ENCODE measurements at places on chromosomes 6 and 20.

- DNase-seq, result no peak
Observed at GRCh38 chr6:75147512-75147911, 58.3 kb downstream of the COL12A1 start.

DNA sequence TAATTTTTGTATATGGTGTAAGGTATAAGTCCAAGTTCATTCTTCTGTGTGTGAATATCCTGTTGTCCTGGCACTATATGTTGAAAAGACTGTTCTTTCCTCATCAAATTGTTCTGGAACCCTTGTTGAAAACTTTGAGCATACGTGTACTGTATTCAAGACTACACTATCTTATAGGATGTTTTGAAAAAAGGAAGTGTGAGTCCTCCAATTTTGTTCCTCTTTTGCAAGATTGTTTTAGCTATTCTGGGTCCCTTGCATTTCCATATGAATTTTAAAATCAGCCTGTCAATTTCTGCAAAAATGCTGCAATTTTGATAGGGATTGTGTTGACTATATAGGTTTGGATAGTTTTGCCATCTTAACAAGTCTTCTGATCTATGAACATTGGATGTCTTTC is 195.2 kb downstream of the BACH2 start:
- no peak for DNase-seq

DNA sequence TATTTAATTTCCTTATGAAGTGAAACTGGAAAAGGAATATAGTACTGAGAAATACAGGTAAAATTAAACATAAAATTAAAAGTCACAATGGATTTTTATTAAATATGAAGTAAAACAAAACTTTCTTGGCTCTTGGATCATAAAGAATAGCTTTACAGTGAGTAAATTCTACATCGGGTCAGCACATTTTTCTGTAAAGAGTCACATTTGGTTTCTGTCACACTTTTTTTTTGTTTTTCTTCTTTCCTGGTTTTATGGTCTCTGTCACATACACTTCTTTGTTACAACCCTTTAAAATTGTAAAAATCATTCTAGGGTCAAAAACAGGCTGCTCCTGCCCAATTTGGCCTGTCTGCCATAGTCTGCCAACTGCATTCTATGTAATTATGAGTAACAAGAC is 254.4 kb upstream of the POU3F2 start:
- DNase-seq, result no peak

DNA sequence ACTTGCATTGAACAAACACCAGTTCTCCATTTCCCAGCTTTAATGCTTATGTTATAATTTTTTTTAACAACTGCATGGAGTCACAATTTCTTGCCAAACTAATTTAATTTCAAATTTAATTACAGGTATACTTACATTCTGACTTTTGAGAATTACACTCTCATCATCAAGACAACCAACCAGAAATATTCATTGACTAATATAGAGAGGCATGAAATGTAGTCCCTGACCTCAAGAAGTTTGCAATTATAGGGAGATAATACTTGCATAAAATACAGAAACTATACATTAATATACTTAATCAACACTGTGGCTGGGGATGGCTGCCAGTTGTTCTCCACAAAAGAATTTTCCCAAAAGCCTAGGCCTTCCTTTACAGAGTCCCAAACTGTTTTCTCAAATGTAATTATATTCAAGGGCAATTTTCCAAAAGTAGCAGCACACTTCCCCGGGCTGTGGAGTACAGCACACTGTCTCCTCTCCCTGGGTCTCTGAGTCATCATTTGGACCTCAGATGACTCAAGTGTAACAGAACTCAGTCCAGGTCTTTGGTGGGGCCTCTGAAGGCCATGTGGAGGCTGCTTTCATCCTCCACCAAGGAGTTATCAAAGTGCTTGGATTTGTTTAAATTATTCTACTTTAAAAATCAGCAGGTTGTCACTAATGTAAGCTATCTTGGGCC is 114.1 kb downstream of the KIF16B start:
- no peak for DNase-seq

GRCh38 chr20:13587370-13587769 is 51.4 kb downstream of the TASP1 start:
- DNase-seq, result no peak

DNA sequence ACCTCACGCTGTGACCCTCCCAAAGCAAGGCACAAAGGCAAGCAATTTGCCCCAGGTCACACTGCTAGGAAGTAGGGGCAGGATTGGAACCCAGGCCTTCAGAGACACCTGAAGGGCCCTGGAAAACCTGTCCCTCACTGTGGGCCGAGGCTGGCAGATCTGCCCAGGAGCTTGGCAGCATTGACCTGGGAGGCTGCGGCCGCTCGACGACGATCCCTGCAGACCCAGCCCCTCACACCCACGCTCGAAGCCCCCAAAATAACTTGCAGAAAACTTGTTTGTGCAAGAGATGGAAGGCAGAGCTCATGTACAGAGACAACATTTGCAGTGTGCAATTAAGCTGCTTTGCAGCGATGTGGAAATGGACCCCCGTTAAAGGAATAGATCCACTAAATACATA is 251.4 kb downstream of the TAF4 start:
- DNase-seq, result no peak
